ENCODE measurements at places on chromosomes 3 and 15.

GRCh38 chr3:195522254-195523023 lies 20.7 kb downstream of the PPP1R2 start:
- peak; percentile 53 for DNase-seq

- DNase-seq, result peak; percentile 76
Observed at GRCh38 chr3:186849374-186849975, 7.0 kb downstream of the ADIPOQ start.

- peak; percentile 40 for DNase-seq
Observed at GRCh38 chr15:35281515-35281914, 196.4 kb upstream of the NANOGP8 start.

DNA sequence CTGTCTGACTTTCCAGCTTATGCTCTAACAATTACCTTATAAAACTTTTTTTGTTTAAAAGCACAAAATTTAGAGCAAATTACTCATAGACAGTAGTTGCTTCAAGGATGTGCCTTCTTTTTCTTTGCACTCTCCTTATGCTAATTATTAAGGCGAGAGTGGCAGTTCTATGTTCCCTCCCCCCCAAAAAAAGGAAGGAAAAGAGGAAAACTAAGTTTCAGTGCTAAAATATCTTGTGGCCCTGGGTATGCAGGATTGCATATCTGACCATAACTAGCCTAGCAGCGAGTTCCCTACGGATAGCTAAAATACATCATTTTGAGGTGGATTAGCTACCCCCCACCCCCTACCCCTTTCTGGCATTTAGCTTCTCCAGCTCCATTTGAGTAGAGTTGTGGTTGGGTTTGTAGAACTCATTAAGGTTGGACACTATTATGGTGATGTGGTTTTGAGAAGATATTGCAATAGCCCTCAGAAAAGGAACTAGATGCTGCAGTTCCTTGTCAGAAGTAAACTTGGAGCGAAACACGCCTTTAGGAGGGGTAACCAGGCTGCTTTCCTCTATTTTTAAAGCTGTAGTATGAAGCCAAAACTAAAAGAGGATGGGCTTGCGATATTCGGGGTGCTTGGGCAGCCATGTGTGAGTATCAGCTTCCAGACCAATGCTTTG lies 174.6 kb downstream of the AKAP13 start:
- DNase-seq, result no peak

- DNase-seq, result no peak
Observed at GRCh38 chr3:151203051-151203420, at the start of gene GPR171. Gene GPR171, minus strand, starts transcription at chr3:151203216. Its CDS starts 3,830 bp downstream, at chr3:151199386.

- DNase-seq, result no peak
Observed at GRCh38 chr3:119630880-119631329, 29.5 kb downstream of the POPDC2 start.

- DNase-seq, result no peak
Observed at GRCh38 chr3:197137751-197138150, 108.1 kb upstream of the MELTF start.

DNA sequence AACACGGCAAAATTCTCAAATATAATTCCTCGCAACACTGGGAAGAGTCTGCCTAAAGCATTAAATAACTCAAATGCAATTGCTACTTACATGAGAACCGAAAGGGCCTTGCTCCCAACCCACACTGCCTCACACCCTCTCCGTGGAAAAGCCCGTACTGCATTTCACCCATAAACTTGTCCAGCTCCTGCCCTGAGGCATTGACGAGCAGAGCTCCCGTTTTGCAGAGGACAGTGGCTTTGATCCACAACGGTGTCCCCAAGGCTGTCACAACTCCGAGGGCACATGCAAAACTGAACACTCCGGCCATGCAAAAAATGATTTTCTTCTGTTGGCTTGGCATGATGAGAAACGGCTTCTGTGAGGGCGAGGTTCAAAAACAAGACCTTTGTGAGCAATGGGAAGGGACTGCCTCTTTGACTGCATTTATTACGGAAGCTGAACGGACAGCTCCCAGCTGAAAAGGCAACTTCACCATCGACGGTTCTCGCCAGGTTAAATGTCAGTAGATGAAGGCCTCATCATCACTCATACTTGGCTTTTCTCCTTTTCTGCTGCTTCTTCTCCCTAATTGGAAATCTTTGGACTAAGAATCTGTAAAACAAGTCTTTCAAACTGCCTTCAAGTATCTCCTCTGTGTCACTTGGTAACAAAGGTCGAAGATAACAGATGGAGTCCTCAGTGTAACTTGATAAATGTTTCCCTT lies at the start of gene CLRN1:
TSS of gene CLRN1 (minus strand) at position 362 of the 706 bp plus-strand sequence. CDS start at position 343, 19 bp downstream.
- DNase-seq, result no peak

DNA sequence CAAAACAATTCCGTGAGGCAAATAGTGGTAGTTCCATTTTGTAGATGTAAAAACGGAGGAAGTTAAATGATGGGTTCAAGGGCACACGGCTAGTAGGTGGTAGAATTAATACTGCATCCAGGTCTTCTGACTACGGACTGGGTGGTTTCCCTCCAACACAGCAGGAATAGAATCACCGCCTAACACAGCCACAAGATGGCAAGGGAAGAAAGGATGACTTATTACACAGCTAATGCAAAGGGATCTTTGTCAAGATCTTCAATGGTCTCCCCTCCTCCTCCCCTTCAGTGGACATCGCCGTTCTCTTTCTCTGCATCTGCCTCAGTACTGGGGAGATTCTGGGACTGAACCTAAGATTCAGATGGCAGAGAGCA lies 524 bp upstream of the TOPBP1 start:
- peak; percentile 47 for DNase-seq

DNA sequence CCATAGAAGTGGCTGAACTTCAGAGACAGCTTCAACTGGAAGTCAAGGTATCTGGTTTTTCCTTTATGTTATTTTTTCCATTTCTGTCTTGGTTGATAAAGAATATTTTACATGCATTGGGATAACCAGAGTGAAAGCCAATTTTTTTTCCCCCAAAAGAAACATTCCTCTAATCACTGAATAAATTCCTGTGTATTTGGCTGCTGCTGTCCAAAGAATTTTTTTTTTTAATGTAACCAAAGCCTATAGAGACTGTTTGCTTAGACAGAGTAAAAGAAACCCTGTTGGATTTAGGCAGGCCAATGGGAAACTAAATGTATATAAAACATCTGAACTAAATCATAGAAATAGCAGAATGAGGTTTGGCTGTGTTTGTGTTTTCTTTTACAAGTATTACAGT lies 75.2 kb downstream of the CGNL1 start:
- no peak for DNase-seq

DNA sequence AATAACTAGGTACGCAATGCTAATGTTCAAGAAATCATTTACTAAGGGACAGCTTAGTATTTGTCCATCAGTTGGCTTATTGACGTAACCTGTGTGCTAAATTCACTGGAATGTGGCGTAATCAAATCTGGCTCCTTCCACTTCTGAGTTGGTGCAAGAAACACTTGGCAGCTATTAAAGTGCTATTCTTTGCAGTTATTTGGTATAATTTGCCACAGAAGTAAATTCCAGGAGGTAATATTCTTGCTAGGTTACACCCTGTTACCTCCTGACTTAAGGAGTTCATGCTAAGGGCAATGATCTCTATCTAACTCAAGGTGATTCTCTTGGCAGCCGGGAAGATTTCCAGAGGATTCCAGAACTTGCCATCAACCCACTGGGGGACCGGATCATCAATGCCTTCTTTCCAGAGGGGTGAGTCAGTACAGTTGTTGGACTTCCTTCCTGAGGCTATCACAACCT lies 25.5 kb downstream of the CHP1 start:
- peak; percentile 60 for DNase-seq

GRCh38 chr15:69656271-69657030 lies 203.8 kb downstream of the RPLP1 start:
- no peak for DNase-seq

DNA sequence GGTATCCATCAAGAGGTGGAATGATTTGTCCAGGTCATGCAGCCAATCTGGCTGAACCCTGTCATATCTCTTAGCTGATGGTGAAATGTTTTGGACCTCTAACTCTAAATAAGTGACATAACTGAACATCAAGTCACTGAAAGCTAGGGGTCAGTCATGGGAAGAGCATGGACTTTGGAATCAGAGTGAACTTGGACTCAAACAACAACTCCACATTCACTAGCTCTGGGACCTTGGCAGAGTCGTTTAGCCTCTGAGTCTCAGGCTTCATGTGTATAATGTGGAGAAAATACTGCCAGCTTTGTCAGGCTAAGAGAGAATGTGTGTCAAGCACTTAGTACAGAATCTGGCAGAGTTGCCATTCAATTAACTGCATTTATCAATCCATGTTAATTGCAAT lies 557.8 kb upstream of the CFAP20DC start:
- peak; percentile 14 for DNase-seq

GRCh38 chr3:188274249-188274915 lies 120.4 kb downstream of the LPP start:
- DNase-seq, result no peak

DNA sequence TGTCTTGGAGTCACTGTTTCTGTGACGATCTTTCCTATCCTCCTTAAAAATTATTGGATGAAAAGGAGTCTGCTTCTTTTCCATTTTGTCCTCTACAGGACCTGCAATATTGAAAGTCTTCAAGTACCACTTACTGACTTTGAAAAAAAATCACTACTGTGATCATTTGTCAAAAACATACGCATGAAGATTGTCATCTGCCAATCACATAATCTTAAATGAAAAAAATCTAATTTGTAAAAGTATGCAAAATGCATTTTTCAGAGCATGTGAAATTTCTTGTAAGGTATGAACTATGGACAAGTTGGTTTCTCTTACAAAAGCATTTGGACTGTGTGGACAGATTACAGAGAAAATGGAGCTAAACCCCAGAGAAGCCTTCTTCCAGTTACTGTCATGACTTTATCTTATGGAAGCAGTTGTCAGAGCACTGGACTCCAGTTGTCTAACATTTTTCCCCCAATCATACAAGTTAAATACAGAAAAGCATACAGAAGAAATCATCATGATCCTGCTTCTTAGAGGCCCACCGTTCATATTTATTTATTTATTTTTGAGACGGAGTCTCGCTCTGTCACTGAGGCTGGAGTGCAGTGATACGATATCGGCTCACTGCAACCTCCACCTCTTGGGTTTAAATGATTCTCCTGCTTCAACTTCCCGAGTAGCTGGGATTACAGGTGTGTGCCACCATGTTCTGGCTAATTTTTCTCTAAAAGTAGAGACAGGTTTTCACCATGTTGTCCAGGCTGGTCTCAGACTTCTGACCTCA lies 3.4 kb upstream of the PXK start:
- no peak for DNase-seq

DNA sequence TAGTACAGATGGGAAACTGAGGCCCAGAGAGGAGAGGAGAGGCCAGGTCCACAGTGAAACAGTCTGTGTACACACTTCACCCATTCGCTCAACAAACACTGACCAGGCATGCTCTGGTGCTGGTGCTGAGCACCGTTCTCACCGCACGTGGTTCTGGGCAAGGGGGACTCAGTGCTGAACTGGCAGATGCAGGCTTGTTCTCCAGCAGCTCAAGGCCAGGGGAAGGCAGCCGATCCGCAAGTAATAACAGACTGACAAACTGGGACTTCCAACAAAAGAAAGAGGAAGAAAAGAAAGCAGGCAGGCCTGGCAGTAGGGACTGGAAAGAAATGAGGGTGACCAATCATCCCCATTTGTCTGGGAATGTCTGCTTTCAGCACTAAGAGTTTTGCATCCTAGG lies 25.6 kb upstream of the LINGO1 start:
- no peak for DNase-seq

DNA sequence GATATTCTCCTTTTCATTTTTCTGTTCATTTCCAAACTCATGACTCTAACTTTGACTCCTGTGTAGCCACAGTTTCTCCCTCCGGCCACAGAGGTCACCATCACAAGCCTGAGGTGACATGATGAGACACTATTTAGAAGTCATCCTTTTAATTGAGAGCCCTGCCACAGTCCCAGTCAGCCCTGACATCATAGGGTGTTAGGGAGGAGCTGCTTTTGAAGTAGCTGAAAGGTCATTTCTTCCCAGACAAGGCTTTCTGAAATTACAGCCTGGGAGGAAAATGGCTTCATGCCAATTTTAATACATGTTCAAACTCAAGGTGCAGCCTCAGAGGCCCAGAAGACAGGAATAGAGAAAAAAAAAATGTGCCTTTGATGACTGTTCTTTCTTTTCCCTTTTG lies 532.8 kb upstream of the TGFBR2 start:
- DNase-seq, result peak; percentile 63

GRCh38 chr15:27899583-27900285 lies 199.4 kb downstream of the OCA2 start:
- DNase-seq, result no peak

DNA sequence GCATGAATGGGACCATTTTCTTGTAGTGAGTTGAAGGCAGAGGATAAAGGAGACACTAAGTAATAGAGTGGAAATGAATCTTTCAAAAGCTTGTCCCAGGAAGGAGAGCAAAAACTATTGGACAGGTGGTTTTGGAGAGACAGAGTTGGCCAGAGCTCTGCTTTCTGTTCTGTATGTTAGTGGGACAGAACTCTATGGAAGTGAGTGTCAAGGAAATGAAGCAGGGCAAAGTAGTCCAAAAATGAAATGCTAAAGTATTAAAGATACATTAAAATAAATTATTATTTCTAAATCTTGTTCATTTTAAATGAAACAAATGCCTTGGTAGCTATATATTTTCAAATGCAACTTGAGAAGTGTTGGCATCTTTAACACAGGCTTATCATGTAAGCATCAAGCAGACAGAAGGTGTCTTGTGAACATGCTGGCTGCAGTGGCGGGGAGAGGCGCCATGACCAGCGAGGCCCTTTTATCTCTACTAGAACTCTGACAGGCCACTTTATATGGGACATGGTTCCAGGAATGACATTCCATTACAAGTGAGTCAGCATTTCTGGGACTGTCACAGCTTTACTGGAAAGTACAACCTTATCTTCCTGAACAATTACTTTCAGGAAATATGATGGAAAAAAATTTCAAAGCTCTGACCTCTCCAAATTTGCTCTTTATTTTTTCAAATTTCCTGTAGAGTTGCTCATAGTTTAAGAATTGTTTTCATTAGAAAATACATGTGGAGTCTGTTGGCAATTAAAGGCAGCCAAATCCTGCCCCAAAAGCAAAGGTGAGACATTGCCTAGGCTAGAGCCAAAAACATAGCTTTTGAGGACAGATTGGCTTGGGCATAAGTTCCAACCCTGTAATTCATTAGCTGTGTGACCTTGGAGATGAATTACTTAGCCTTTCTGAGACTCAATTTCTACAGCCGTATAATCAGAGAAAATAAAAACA lies 106.5 kb downstream of the ECT2 start:
- DNase-seq, result no peak

DNA sequence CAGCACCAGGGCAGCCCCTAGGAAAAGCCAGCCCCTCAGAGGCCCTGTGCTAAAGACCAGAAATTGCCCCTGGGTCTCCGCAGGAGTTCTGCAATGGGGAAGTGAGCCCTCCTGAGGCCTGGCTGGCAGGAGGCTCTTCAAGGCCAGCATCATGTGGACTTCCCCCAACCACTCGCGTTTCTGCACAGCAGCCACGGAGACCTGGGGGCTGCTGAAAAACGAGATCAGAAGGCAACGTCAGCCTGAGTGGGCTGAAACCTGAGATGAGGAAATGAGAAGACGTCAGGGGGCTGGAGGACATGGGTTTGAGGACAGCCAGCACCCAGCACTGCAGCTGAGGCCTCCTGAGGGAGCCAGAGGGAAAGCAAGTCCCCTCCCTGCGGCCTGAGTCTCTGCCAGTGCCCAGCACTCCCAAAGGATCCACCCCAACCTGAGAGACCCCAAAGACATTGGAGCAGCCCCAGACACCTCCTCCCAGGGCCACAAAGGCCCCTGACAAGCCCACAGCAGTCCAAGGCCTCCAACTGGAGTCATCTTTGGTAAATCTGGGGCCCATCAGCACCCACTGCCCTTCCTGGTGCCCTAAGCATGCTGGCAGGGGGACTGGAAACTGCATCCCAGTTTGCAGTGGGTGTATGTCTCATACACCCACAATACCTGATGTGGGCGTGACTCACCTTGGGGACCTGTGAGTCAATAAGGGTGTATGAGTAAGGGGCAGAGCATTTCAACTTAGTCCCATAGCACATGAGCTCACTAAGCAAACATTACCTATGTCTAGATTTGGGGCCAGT lies 29.2 kb upstream of the CYP11A1 start:
- peak; percentile 45 for DNase-seq
